ENCODE measurements at places on chromosomes 7 and 10.
A peak's percentile ranks its signal among the peaks of the same experiment; 100 is the strongest.

GRCh38 chr7:4288791-4289394 is 393.2 kb upstream of the FOXK1 start:
- no peak for DNase-seq
- no peaks in the 10 kb centered on the region for H3K36me3 ChIP-seq
- H3K4me1 ChIP-seq = no peaks in the 10 kb centered on the region

DNA sequence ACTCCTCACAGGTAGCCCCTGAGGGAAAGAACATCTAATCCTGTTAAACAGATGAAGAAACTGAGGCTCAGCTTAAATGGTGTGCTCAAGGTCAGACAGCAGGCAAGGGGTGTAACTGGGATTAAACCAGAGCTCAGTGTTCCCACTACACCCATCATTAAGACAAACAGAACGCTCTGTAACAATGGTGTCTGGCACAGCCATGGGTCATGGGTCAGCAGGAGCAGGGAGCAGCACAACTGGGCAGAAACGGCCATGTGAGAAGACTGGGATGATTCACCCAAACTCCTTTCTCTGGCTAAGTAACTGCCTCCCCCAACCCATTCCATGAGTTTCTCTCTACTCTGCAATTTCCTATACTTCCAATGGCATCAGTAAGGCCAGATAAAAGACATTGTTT is 85.5 kb upstream of the PDE1C start:
- H3K4me3 ChIP-seq = no peak overlapping the region
- no peak overlapping the region for H3K27ac ChIP-seq
- no peak for DNase-seq
- H3K27me3 ChIP-seq = no peaks in the 10 kb centered on the region

DNA sequence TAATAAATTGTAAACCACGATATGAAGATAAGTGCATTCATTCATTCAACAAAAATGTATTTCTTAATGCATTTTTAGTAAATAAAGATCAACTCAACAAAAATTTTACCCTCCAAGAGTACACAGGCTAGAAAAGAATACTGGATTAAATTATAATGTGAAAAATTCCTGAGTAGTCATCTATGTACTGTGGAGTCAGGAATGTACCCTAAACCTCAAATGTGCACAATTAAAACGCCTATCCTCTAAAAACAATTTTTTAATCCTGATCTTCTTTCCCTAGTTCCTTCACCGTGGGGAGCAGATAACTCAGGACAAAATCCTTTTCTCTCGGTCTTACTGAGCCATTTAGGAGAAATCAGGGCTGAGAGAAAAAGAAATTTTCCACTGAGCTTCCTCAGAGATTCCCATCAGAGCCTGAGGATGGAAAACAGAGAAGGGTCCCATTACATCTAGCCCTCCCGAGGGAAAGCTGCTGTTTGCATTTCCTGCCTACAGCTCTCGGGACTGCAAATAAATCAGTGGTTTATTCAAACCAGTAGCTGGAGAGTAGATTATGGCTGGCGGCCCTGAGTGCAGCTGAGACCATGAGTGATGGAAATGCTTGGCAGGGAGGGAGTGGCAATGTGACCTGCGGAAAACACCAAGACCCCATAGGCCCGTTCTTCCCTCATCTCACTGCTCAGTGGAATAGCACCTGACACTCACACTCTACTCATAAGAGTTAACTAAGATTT is 7.4 kb downstream of the TAS2R40 start:
- no peaks in the 10 kb centered on the region for H3K27me3 ChIP-seq
- no peaks in the 10 kb centered on the region for H3K36me3 ChIP-seq
- H3K27ac ChIP-seq = no peak overlapping the region
- peak; percentile 6 for DNase-seq

GRCh38 chr7:92437956-92438491 is 9.3 kb upstream of the GATAD1 start:
- H3K4me1 ChIP-seq = no peaks in the 10 kb centered on the region
- H3K27ac ChIP-seq = no peak overlapping the region
- no peak for DNase-seq
- H3K27me3 ChIP-seq = no peaks in the 10 kb centered on the region
- H3K4me3 ChIP-seq = no peak overlapping the region

- H3K4me3 ChIP-seq = no peak overlapping the region
- H3K27ac ChIP-seq = peak overlapping the region; percentile 59
- H3K27me3 ChIP-seq = no peaks in the 10 kb centered on the region
These were observed 10.1 kb downstream of the CFTR start for GRCh38 chr7:117489911-117490310.

DNA sequence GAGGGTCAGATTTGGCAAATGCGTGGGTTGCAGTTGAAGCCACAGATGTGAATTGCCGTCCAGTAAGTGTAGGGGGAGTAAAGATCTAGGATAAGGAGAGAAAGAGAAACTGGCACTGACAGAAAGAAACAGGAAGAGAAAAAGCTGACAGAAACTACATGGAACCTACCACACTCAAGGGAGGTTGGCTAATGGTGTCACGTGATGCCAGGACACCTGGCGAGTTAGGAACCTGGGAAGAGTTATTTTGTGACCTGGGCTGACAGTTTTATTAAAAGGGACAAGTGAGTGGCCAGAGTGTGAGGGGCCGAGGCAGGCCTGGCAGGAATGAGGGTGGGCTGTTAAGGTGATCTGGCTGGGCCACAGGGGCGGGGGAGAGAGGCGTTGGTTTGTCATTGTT is 188.7 kb downstream of the ADARB2 start:
- H3K4me3 ChIP-seq = no peak overlapping the region
- H3K36me3 ChIP-seq = no peaks in the 10 kb centered on the region
- no peaks in the 10 kb centered on the region for H3K4me1 ChIP-seq
- DNase-seq = no peak
- no peak overlapping the region for H3K27ac ChIP-seq
- H3K27me3 ChIP-seq = no peaks in the 10 kb centered on the region
